ENCODE measurements at places on chromosomes 12 and 14. TPM values are rescaled to one million over a fixed set of nuclear protein-coding genes. Genes with fewer than 3 reads are reported as not detected.

IFI27 gene
- total RNA-seq, result 1.2 TPM

CLEC4E gene
- total RNA-seq, result 0.38 TPM

NELL2 gene
- total RNA-seq, result 0.07 TPM

GLS2 gene
- total RNA-seq, result not detected

SYNDIG1L gene
- total RNA-seq, result not detected

PKP2 gene
- total RNA-seq, result 2.9 TPM

BDKRB2 gene
- total RNA-seq, result 5.9 TPM
